ENCODE measurements at places on chromosomes 2 and 18.

- no peak for DNase-seq
Observed at GRCh38 chr2:228728961-228729360, 542.1 kb downstream of the PID1 start.

- DNase-seq: no peak
Observed at GRCh38 chr18:71846716-71847115, 697.4 kb downstream of the CBLN2 start.

DNA sequence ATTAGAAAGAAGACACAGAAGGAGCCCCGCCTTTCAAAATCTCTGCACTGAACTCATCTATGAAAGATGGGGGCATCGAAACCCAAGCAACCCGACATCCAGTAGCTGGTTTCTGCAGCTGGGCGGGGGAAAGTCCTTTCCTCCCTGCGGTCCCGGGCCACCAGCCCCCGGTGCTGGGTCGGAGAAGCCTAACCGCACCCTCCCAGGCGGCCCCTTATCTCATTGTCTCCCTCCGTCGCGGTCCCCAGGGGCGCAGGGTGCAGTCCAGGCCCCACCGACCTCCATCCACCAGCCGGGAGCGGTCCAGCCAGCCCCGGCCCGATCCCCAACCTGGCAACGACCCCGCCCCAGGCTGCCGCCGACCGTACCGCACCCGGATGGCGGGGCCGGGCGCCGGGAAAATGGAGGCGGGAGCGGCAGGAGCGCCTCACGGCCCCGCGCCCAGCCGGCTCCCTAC, 452 bp downstream of the RAPH1 start:
- DNase-seq: peak; percentile 28

DNA sequence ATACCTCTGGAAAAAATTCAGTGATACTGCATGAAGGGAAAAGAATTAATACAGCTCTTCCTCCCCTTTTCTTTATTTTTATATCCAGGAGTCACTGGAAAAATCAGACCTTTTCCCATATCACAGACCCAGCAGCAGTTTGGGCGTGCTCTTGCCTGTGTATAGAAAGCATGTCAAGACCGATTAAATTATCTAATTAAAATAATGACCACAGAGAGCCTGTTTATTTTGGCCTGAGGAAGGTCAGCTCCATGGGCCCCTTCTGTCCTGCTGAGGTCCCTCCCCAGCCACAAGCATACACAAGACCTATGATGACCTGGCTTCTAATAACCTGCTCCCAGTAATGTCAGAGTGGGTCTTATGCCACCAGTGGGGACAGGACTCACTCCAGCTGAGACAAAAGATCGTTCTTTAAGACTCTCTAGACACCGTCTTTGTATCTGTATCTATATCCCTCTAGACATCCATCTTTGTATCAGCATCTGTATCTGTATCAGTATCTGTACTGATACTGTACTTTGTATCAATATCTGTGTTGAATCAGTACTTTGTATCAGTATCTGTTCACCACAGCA, 147.8 kb downstream of the VAPA start:
- no peak for DNase-seq

- DNase-seq: no peak
Observed at GRCh38 chr2:12730265-12730664, 13.5 kb downstream of the TRIB2 start.

DNA sequence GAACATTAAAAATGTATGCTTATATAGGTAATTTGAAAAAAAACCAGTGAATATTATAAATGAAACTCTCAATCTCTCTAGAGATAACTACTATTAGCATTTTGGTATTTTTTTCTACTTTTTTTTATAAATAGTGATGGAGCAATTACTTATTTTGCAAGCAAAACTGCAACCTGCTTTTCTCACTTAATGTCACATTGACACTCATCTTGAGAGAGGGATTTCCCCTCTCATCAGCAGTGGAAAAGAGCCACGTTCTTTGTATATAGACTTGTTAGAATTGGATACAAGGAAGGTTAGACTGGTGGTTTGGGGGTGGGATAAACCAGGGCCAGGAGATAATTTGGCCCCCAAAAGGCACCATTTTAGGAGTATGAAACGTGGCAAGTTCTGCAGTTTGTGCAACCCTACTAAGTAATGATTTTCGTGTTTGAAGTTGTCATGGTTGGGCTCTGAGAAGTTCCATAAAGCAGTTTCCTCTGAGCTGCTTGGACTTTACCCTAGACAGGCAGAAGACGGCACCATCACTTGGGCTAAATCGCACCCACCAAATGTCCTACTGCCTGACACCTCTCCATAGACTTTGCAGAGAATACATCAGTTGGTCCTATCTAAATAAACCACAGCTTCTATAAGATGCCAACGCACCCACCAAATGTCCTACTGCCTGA, 194.0 kb downstream of the ACTR3 start:
- no peak for DNase-seq
